Activated CD4-positive, alpha-beta memory T cell treated with anti-CD3 and anti-CD28 coated beads for 36 hours (primary cell): ENCODE measurements at places on chromosomes 3 and 15. TPM values are rescaled to one million over a fixed set of nuclear protein-coding genes. Genes with fewer than 3 reads are reported as not detected.

TRH gene
- not detected for total RNA-seq

KLHL40 gene
- total RNA-seq, result not detected

CLSTN2 gene
- not detected for total RNA-seq

GRCh38 chr3:37400945-37401344, 226.6 kb upstream of the LRRFIP2 start:
- no peaks in the 10 kb centered on the region for H3K27me3 ChIP-seq
- H3K4me1 ChIP-seq, result no peaks in the 10 kb centered on the region
- DNase-seq, result no peak
- peaks cover 40% of the 10 kb centered on the region for H3K36me3 ChIP-seq
- H3K27ac ChIP-seq, result no peak overlapping the region
- no peak overlapping the region for H3K4me3 ChIP-seq

DNA sequence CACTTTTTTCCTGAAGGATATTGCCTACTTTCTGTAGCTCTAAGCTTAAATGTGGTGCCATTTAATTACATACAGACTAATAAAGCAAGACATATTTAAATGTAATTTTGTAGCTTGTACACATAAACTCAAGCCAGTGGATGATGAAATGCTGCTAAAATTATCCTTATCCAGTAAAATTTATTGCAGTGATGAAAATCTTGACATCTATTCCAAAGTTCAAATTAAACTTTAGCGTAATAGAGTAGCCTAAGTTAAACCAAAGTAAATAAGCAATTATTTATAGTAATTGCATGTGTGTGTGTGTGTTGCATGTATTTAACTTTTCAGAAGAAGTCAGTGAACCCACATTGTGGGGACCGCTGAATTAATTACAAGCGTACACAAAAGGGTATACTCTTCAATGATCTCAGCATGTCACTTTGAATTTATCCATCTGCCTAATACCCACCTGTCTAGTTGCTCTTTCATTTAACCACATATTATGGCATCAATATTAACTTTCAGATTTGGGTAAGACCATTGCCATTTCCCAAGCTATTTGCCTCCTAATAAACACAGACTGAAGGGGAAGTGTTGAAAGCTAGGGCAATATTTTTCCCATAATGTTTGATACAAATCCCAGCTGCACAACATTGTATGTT, 85.0 kb downstream of the MECOM start:
- peaks cover 10% of the 10 kb centered on the region for H3K27me3 ChIP-seq
- H3K4me1 ChIP-seq, result no peaks in the 10 kb centered on the region
- H3K4me3 ChIP-seq, result no peak overlapping the region
- no peaks in the 10 kb centered on the region for H3K36me3 ChIP-seq
- no peak overlapping the region for H3K27ac ChIP-seq
- DNase-seq, result no peak

DNA sequence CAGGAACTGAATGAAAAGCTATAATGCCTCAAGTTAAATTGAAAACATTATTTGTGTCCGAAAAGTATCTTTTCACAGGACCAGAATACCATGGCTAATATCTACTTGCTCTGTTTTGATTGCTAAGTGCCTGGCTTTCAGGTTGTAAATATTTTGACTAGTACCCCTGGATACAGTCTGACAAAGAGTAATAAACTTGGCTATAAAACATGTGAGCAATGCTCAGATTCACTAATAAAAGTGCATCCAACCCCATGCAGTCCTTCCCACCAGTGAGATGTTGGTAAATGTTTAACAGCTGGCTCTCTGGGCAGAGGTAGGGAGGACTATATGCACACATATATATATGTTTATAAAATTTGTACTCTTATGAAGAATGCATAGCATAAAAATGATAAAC, 281.8 kb upstream of the TGFBR2 start:
- no peak for DNase-seq
- no peaks in the 10 kb centered on the region for H3K36me3 ChIP-seq
- H3K4me3 ChIP-seq, result no peak overlapping the region
- H3K27me3 ChIP-seq, result no peaks in the 10 kb centered on the region

GRCh38 chr15:43794269-43795037, 2.3 kb downstream of the SERF2 start:
- peaks cover 51% of the 10 kb centered on the region for H3K4me1 ChIP-seq
- DNase-seq, result no peak
- H3K4me3 ChIP-seq, result peak overlapping the region; percentile 95
- peaks cover 56% of the 10 kb centered on the region for H3K36me3 ChIP-seq

DNA sequence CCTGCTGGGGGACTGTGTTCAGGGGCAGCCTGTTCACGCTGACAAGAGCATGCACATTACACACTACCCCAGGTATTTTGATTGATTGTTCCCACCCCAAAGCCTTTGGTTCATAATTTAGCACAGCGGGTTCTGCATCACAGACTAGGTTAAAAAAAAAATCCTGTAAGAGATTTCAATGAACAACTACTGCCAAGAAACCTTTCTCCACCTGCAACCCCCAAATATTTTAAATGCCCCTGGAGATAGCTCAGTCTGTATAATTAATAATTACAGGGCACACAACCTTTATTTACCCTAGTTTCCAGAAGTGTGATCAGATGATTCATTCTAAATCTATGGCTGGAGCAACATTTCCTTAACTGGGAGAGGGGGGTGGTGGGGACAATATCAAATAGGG, 87.6 kb downstream of the NR2F2 start:
- H3K4me3 ChIP-seq, result no peak overlapping the region
- H3K27me3 ChIP-seq, result peaks cover 59% of the 10 kb centered on the region
- H3K36me3 ChIP-seq, result no peaks in the 10 kb centered on the region
- H3K4me1 ChIP-seq, result peaks cover 2% of the 10 kb centered on the region
- no peak overlapping the region for H3K27ac ChIP-seq

GRCh38 chr3:136838641-136839555, 20.0 kb downstream of the SLC35G2 start:
- peak overlapping the region; percentile 43 for H3K27ac ChIP-seq
- peaks cover 18% of the 10 kb centered on the region for H3K36me3 ChIP-seq
- H3K4me3 ChIP-seq, result no peak overlapping the region
- no peaks in the 10 kb centered on the region for H3K27me3 ChIP-seq
- no peak for DNase-seq

DNA sequence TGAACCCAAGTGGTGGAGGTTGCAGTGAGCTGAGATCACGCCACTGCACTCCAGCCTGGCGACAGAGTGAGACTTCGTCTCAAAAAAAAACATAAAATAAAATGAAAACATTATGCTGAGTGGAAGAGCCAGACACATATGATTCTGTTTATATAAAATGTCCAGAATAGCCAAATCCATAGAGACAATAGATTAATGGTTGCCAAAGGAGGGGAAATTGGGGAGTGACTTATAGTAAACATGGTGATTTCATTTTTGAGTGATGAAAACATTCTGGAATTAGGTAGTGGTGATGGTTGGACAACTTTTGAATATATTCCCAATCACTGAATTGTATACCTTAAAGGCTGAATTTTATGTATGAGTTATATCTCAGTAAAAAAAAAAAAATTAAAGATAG, 172.0 kb upstream of the BFSP2 start:
- DNase-seq, result no peak
- no peaks in the 10 kb centered on the region for H3K36me3 ChIP-seq

DNA sequence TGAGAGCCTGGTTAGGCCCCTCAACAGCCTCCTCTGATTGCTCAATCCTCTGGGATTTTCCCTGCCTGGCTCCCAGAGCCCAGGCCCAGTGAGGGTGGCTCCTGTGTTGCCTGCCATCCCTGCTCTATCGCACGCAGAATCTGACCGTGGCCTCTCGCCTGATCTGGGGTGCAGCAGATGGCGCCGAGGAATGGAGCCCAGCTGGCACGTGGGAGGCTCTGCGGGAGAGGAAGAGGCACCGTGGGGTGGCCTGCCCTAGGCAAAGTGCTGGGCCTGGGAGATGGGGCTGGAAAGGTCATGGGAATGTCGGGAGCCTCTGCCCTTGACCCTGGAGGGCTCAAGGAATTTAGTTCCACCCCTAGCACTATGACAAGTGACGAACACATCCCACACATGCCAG, 10.3 kb downstream of the SV2B start:
- H3K27ac ChIP-seq, result no peak overlapping the region
- peaks cover 27% of the 10 kb centered on the region for H3K27me3 ChIP-seq
- no peaks in the 10 kb centered on the region for H3K4me1 ChIP-seq
- no peak overlapping the region for H3K4me3 ChIP-seq
- no peak for DNase-seq

GRCh38 chr3:111796566-111796965, 62.5 kb upstream of the PHLDB2 start:
- H3K27ac ChIP-seq, result no peak overlapping the region
- H3K4me3 ChIP-seq, result no peak overlapping the region
- no peaks in the 10 kb centered on the region for H3K4me1 ChIP-seq
- no peak for DNase-seq
- no peaks in the 10 kb centered on the region for H3K36me3 ChIP-seq

GRCh38 chr3:192011137-192011536, 550.2 kb downstream of the PYDC2 start:
- H3K27ac ChIP-seq, result no peak overlapping the region
- no peak for DNase-seq
- H3K36me3 ChIP-seq, result no peaks in the 10 kb centered on the region
- no peaks in the 10 kb centered on the region for H3K4me1 ChIP-seq
- H3K4me3 ChIP-seq, result no peak overlapping the region

DNA sequence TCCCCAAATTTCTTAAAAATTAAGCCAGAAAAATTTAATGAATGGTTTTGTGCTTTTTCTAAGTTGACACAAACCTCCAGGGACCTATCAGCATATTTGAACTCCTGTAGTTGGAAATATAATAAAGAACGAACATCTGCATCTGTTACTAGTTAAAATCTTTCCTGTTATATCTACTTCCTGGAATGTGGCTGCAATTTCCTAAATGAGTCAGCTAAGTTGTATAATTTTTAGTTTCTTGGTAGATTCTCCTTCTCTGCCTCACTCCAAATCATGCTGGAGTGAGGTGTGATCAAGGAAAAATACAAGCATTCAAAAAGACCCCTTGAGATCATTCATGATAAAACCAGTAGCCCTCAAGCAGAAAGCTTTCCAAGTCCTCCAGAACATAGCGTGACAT, 106.2 kb upstream of the MCTP2 start:
- no peak overlapping the region for H3K4me3 ChIP-seq
- no peak for DNase-seq
- no peaks in the 10 kb centered on the region for H3K4me1 ChIP-seq
- H3K36me3 ChIP-seq, result no peaks in the 10 kb centered on the region
- H3K27ac ChIP-seq, result no peak overlapping the region

GRCh38 chr3:129122412-129123011, 908 bp upstream of the RAB43 start:
- peak overlapping the region; percentile 58 for H3K27ac ChIP-seq
- H3K4me3 ChIP-seq, result peak overlapping the region; percentile 38
- H3K36me3 ChIP-seq, result peaks cover 35% of the 10 kb centered on the region
- peaks cover 25% of the 10 kb centered on the region for H3K4me1 ChIP-seq
